Activated CD8-positive, alpha-beta memory T cell treated with anti-CD3 and anti-CD28 coated beads, Interleukin-2, amount 10 ng/mL, durations not matched to agents 7 days and 5 days (primary cell): ENCODE measurements at places on chromosomes 16 and 17. TPM values are rescaled to one million over a fixed set of nuclear protein-coding genes. Genes with fewer than 3 reads are reported as not detected.

The DCAKD gene
- 34.3 TPM for total RNA-seq

The CDIP1 gene
- 57.3 TPM for total RNA-seq

The KRTAP1-5 gene
- not detected for total RNA-seq

The NRN1L gene
- 0.99 TPM for total RNA-seq

The KRT40 gene
- total RNA-seq = not detected

The JUP gene
- total RNA-seq = 2.3 TPM

The CFAP97D1 gene
- total RNA-seq = not detected

The EFNB3 gene
- total RNA-seq = not detected

The LGALS9B gene
- not detected for total RNA-seq

The DPH1 gene
- 29.2 TPM for total RNA-seq
